ENCODE measurements at places on chromosomes 11 and 22. TPM values are rescaled to one million over a fixed set of nuclear protein-coding genes. Genes with fewer than 3 reads are reported as not detected.

DNA sequence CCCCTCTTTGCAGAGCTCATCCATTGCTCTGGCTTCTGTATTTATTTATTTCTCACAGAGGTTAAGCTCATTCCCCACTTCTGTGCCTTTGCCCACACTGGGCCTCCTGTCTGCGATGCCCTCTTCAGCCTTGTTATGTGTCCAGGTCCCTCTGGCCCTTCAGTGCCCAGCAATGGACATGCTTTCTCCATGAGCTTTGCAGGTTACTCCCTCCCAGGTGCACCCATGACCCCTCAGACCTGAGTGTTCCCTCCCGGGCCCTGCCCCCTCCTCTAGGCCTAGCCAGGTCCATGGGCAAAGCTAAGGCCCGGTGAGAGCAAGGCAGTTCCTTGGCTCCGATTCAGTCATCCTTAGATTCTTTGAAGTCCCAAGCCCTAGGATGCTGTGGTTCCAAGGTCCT is 17.5 kb upstream of the ARHGEF17 start:
- DNase-seq = no peak

DNA sequence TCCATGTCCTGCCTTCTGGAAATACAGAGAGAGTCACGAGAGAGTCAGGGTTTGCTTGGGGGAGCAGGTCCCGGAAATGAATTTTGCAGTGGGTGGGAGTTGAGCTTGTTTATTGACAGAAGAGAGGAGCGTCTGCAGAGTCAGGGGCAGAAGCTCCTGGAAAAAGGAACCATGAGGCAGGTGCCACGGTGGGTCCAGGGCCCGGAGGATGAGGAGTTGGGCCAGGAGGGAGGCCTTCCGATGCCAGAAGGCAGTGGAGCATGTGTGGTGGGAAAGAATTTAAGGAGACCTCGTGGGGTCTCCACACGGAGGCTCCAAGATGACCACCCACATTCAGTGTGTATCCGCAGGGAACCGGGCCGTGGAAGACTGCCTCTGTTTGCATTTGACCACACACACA is 461.2 kb downstream of the BRD1 start:
- no peak for DNase-seq

GRCh38 chr11:8019314-8020243 is 32.4 kb downstream of the EIF3F start:
- DNase-seq = peak; percentile 7

DNA sequence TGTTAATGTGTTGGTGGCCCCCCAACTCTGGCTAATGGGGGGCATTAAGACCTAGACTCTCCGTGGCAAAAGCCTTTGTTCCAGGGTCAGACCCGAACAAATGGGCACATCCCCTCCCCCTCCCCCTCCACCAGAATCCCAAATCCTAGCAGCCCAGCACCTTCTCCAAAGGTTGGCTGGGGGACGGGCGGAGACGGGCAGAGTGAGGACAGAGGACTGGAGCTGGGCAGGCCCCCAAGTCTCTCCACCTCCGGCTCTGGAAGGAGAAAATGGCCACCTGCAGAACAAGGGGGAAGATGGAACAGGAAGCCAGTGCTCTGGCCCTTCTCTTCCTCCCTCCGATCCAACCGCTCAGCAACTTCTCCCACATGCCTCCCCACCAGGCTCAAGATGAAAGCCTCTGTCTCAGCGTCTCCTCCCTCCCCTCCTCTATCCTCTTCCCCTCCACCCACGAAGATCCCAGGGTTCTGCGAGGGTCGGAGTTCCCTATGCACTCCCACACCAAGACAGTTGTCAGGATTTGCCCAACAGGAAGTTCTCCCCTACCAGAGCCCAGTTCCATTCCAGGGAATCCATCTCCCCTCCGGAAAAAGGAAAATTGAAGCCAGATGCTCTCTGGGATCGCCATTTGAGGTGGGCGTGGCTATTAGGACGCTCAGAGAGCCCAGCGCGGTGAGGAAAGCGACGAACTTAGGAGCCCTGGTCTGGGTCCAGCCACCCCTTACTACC is 20.1 kb downstream of the ADA2 start:
- DNase-seq = no peak

DNA sequence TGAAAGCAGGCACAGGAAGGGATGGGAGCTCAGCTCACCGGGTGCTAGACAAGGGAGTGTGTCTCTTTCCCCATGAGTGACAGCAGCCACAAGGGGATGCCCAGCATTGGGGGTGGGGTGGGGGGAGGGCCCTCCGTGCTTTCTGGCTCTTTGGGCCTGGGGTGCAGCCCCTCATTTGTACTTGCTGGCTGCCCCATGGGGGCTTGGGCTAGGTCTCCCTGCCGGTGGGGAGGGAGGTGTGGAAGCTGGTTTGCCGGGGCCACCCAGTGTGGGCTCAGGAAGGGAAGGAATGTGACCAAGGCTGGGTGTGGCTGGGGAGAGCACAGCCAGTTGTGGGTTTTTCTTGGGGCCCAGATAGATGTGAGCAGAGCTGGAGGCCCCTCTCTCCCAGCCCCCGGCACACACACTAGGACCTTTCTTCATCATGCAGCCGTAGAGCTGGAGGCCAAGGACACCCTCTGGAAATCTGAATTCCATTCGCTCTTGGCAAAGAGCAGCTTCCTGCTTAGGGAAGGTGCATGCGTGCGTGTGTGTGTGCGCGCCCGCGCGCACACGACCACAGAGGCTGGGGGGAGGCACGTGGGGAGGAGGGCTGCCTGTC is 25.8 kb downstream of the KCNQ1OT1 start:
- DNase-seq = no peak

DNA sequence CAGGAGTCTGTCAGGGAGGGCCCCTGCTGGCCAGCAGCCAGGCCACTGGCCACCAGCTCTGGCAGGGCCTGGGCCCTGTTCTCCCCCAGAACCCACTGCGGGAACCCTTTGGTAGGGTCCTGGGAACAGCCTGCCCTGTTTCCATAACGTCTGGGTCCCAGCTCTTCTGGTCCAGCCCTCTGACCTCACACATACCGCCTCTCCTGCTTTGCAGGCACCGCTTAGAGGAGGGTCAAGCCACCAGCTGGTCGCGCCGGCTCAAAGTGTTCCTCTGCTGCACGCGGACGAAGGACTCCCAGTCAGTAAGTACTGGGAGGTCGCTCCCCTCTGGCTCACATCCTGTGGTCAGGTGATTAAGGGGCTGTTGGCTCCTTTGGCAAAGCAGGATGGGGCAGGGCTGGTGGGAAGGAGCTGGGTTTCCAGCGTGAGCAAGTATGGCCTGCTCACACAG is 26.6 kb upstream of the MYRF start:
- DNase-seq = no peak

The DCDC1 gene
- total RNA-seq = 0.09 TPM

The PAMR1 gene
- not detected for total RNA-seq

The B4GAT1 gene
- total RNA-seq = 4.0 TPM

The OR51B5 gene
- not detected for total RNA-seq

The SERHL2 gene
- 0.85 TPM for total RNA-seq

Data from T-cell (primary cell).